NT2/D1 (cell line): ENCODE measurements at places on chromosomes 4 and X.

- DNase-seq = no peak
These were observed 5.2 kb downstream of the GABRA3 start for GRCh38 chrX:152445926-152446325.

- DNase-seq = no peak
These were observed 58.5 kb upstream of the SMAD1 start for GRCh38 chr4:145423017-145423708.

DNA sequence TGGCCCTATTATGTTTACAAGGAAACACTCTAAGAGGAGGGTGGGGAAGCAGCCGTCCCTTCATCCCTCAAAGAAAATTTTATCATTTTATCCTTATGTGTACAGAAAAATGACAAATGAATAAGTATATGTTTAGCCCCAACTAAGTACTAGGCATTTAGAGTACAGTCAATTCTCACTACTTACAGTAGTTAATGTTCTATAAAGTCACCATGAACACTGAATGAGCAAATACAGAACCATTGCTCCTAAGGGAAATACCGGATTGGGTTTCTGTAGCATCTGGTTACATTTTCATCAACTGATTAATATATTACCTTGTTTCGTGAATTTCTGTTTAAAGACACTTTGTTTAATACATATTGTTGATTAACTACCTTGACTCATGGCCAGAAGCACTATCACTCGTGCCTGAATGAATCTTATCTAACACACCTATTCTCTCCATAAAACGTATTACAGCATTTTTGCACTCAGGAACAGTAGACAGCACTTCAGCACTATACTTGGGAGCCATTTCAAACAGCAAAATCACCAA, 109.3 kb downstream of the ASB9 start:
- no peak for DNase-seq

GRCh38 chrX:10574663-10575062, 45.7 kb downstream of the MID1 start:
- DNase-seq = no peak

DNA sequence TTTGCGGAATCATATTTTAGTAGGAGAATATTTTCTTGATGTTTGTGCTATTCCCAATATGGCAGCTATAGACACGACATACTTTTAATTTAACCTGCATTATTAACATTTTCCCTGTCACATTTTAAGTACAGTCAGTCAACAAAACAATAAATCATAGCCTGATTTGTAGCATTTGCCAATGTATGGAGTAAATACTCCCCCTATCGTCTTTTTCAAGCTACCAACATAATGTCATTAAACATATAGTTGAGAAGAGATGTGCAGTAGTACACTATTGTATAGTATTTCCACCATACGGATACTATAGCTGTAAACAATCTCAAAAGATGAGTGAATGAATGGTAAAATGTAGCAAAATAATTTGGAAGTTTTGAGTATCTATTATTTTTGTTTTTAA, 303.7 kb upstream of the MAGEB2 start:
- no peak for DNase-seq

DNA sequence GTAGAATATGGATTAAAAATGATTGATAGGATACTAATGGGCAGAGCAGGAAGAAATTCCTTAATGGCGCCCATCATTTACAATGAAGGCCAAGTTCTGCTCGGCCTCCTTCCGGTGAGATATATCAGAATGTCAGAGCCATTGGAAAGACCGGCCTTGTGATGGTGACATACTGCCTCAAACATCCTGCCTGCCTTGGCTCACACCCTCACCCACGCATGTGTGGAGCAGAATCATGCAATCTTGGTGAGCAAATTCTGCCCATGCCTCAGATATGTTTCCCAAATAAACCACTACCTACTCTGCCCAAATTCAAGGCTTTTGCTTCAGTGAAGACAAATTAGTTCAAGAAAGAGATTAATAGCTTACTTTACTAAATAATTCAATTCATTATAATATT, 163.3 kb downstream of the MID1 start:
- DNase-seq = no peak

DNA sequence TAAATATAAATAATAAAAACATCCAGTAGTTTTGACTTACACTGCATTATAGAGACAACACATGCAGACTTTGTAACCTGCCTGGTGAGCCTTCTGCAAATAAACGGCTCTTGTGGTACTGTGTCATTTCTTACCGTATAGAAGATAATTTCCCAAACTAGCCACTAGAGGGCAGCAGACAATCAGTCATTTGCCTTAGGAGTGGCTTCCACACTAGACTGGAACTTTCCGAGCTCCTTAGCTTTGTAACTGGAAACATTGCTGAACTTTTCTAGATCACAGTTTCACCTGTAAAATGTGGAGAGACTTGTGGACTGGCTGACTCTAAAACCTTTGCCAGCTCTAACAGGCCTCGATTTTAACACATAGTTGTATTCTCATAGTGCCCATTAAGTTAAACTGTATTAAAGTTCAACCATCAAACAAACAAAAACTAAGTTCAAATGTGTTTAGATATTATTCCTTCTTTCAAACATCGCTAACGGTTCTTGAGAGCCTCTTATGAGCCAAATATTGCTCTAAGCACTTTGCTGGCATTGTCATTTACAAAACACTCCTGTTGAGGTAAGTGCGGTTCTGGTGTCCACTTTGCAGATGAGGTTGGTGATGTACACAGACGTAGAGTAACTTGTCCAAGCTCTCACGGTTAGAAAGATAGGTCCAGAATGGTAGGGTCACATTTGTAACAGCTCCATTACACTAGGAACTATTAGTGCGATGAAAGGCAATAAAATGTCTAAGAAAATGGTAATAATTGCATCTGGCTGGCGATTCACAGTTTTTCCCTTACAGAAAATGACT, 345.5 kb downstream of the ANK2 start:
- peak; percentile 74 for DNase-seq

DNA sequence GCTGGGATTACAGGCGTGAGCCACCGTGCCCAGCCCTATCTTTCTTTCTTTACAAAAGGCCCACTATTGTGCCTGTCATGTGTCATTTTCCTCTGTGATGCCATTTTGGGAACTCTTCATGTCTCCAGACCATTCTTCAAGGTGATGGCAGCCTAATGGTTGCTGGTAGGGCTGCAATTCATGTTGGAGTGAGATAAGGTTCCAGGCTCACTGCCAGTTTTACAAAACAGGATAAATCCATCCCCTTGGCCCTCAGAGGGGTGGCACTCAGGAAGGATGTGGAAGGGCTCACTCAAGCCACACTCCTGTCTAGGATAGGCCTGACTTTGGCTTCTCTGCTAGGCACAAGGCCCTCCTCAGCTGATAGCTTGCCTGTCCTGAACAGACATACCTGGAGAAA, 3.8 kb downstream of the TCEAL9 start:
- DNase-seq = no peak

DNA sequence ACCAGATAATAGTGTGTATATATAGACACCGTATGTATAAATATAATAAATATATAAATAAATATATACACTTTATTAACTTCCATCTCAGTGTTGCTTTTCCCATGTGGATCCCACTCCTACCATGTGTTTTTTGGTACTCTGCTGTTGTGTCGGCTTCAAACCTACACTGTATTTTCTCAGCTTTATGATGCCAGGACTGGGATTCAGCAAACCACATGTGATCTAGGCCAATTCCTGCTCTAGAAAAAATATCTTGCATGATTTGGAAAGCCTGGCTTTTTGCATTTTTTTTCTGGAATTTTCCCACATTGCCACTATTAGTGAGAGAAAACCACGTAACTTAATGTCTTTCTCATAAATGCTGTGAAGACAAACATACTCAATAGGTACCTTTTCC, 55.8 kb downstream of the POLR2B start:
- no peak for DNase-seq

- no peak for DNase-seq
These were observed 20.4 kb upstream of the FGF16 start for GRCh38 chrX:77426811-77427210.

DNA sequence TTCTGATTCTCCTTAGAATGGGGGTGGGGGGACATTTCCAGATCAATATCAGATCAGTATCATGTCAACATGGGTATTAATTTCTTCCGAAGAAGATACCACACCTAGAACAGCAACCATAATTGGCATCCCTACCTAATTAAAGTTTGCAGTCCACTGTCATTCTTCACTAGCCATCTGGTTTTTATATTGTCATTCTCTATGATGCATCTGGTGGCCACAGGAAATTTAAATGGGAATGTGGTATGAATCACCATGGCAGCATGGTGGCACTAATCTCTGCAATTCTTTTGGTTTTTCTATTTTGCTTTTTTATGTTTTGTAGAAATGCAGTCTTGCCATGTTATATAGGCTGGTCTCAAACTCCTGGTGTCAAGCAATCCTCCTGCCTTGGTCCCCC, 16.6 kb upstream of the UBE2D3 start:
- DNase-seq = no peak

DNA sequence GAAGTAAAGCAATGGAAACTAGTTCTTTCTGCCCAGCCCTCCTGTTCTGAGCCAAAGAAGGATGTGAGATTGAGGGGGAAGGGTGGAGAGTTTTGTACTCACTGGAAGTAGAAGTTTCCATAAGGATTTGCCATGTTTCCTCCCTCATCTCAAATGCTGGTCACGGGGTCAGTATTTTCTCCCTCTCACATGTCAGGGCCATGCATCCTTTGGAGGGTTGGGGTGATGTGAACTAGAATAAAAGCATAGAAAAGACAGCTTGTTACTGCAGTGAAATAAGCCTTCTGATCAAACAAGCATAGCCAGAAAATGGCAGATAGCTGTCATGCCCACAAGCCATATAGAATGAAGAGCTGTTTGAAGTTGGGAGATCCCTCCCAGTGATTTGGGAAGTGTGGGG, 79.7 kb downstream of the KIT start:
- DNase-seq = no peak

- no peak for DNase-seq
These were observed 70.1 kb downstream of the USP46 start for GRCh38 chr4:52588771-52589591.

- no peak for DNase-seq
These were observed 21.1 kb upstream of the PDS5A start for GRCh38 chr4:39998659-39999345.

DNA sequence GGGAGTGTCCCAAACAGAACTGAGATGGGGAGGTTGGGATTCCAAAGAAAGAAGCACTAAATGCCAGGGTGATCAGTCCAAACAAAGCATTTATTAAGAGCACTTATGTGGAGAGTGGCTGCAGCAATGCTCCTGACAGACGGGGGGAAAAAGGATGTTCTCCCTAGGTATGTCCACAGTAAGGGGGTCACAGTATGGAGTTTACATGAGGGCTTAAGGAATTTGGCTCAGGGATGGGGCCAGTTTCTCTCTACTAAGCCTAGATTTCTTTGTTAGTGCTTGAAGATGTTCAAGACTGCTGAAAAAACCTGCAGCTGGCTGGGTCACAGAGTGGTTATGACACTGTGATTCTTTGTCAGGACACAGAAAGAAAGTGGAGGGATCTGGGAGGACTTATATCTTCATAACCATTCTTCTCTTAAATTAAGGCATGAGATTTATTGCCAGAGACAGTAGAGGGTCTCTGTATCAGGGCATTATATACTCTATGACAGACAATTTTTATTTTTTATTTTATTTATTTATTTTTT, 1468.0 kb downstream of the C4orf33 start:
- no peak for DNase-seq
